ENCODE measurements at places on chromosomes 2 and 18.

GRCh38 chr18:31510319-31510718 lies 12.3 kb downstream of the DSG2 start:
- DNase-seq = no peak

GRCh38 chr2:217309056-217309455 lies 449.2 kb upstream of the TNP1 start:
- no peak for DNase-seq

GRCh38 chr18:48644029-48644428 lies 105.2 kb downstream of the CTIF start:
- no peak for DNase-seq

GRCh38 chr2:184402381-184402780 lies 195.9 kb upstream of the ZNF804A start:
- no peak for DNase-seq

GRCh38 chr2:191233533-191233932 lies 11.7 kb upstream of the MYO1B start:
- no peak for DNase-seq

- no peak for DNase-seq
These were observed 39.4 kb upstream of the TPO start for GRCh38 chr2:1373830-1374229.

- no peak for DNase-seq
These were observed 30.9 kb upstream of the ICOS start for GRCh38 chr2:203905656-203906055.

- no peak for DNase-seq
These were observed 77.1 kb upstream of the RAPH1 start for GRCh38 chr2:203612246-203612645.

- DNase-seq = no peak
These were observed 157.6 kb downstream of the RDH14 start for GRCh38 chr2:18402831-18403230.

DNA sequence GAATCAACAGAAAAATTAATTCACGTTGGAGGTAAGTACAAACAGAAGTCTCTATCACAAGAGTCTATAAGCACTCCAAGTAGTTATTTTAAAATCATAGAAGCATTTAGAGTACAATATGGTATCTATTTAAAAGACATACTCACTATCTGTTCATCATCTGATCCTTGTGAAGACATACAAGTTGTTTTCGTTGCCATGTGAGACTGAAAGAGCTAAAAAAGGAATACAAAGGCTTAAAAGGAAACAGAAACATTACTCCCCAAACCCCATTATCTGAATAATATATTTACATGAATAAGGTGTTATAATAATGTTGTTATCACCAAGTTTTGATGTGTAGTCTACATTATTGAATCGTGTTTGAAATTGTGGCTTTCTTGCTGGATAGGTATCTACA lies 20.9 kb downstream of the SEPTIN10 start:
- no peak for DNase-seq

DNA sequence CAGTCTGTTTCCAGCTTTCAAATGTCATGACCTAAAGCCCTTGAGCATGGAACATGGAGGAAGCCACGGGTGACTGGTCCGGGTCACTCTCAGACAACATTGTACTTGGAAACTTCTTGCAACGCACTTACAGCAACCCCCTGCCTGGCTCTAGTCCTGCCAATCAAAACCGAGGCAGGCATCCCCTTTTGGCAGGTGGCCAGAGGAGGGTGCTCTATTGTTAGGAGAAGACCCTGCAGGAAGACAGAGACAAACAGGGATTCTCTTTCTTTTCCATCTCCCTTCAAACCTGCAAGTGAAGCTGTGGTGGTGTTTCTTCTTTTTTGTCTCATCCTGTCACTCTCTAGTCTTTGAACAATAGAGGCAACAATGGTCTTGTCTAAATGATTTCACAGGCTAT lies 667.2 kb downstream of the ZEB2 start:
- peak; percentile 16 for DNase-seq

- no peak for DNase-seq
These were observed 37.6 kb downstream of the UNC80 start for GRCh38 chr2:209809256-209809655.

- DNase-seq = no peak
These were observed 32.5 kb downstream of the SLC66A3 start for GRCh38 chr2:11187731-11188130.

DNA sequence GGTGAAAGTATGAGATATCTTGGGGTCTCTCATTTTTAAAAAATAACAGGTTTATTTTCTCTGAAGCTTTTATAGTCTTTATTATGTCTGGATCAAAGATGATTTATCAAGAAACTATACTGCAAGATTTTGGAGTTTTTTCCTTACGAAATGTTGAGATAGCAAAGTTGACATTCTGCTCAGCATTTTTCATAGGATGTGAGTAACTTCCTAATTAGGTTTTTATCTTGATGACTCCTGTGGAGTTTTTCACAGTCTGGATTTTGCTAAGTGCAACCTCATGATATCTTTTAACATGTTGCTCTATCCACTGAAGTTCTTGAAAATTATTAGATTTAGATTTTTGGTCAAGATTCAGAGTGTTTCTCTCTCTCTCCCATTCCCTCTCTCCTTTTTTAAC lies 17.8 kb downstream of the TCF7L1 start:
- DNase-seq = no peak

DNA sequence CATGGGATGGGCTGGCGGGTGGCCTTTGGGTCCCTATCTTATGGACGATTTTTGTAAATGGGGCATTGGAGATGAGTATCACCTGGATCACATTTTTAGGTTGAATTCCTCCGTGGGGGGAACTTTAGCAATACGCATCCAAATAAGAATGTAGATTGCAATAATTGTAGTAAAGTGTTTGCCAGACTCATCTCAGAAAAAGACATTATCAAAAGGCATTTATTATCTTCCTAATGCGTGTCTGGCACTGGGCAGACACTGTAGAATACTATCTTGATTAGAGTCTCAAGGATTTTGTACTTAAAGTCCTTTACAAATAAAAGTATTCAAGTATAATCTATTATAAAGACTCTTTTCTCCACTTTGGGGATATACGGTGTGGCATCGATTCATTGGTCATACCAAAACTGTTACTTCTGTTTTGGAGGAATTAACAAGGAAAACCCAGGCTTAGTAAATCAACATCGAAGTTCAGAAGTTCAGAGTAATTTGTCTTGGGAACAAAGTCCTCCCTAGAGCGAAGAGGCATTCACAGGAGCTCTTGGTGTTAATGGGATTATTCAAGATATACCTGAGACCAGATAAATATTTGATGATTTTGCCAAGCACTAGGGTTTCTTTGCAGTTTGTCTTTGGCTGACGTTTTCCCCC lies 578 bp upstream of the ACKR3 start:
- no peak for DNase-seq

GRCh38 chr2:152537081-152537651 lies 180.1 kb downstream of the PRPF40A start:
- DNase-seq = no peak

DNA sequence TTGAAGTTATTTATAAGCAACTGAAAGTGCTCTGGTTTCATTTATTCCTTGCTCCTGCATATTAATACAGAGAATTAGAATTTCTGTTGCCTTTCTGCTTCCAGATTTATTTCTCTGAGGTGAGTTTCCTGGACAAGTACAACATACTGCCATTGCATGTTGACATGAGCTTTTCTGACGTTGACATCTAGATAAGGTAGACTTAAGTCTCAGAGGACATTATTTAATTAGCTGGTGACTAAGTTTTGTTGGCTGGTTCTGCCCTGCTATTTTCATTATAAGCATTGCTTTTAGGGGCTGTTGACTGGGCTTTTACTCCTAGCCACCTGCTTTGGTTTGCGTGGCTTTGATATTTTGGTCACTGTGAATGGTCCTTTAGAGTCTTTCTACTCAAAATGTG lies 282.9 kb upstream of the SPRED2 start:
- no peak for DNase-seq

DNA sequence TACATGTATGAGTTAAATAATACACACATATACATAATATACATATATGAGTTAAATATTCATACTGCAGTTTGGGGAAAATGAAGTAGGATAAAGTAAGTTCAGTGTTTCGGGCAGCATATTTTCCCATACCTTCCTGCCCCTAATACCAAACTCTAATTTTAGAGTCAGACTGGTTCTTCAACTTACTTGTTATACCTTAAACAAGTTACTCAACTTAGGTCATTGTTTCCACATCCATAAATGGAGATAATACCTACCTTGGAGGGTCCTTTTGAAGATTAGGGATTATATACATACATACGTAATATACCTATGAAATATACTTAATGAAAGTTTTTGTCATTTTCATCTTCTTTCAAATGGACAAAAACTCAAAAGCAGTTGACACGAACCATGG lies 8.4 kb downstream of the MEMO1 start:
- DNase-seq = no peak

- DNase-seq = no peak
These were observed 4.6 kb downstream of the B3GNT7 start for GRCh38 chr2:231399853-231400680.

DNA sequence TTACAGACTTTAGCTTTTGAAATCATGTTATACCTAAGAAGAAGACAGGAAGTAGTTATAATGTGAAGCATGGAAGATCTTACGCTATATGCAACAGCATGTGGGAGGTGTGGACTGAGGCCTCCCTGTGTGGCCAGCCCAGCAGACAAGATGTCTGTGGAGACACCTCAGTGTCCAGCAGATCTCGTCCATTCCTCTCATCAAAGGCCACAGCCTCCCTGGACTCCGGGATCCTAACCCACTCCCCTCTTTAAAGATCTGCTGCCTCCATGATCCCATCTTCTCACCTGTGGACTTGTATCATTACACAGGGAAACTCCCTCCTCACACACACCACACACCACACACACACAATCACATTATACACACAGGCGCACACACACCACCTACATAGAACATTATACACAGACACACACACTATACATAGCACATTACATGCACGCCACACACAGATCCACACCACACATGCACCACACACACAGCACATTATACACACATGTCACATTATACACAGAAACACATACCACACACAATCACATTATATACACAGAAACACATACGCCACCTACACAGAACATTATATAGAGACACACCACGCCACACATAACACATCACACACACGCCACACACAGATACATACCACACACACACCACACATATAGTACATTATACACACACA lies 89.5 kb downstream of the PXDN start:
- DNase-seq = no peak

- DNase-seq = no peak
These were observed 93.5 kb downstream of the TFCP2L1 start for GRCh38 chr2:121191191-121192170.

- DNase-seq = no peak
These were observed 126.4 kb downstream of the NCOA1 start for GRCh38 chr2:24617424-24617823.

- no peak for DNase-seq
These were observed 713.1 kb downstream of the CBLN2 start for GRCh38 chr18:71831039-71831438.

DNA sequence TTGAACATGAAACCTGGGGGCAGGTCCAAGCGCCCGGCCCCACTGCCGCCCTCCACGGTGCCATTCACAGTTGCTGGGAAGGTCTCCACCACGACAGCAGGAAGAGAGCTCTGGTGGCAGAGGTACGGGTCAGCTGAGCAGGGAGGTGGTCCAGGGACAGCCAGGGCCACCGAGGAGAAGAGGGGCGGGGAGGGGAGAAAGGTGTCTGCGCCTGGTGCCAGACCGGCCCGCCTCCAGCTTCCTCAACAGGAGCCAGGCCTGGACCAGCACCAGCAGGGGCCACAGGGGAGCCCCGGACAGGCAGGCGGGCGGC lies 56.2 kb downstream of the BIN1 start:
- DNase-seq = no peak

DNA sequence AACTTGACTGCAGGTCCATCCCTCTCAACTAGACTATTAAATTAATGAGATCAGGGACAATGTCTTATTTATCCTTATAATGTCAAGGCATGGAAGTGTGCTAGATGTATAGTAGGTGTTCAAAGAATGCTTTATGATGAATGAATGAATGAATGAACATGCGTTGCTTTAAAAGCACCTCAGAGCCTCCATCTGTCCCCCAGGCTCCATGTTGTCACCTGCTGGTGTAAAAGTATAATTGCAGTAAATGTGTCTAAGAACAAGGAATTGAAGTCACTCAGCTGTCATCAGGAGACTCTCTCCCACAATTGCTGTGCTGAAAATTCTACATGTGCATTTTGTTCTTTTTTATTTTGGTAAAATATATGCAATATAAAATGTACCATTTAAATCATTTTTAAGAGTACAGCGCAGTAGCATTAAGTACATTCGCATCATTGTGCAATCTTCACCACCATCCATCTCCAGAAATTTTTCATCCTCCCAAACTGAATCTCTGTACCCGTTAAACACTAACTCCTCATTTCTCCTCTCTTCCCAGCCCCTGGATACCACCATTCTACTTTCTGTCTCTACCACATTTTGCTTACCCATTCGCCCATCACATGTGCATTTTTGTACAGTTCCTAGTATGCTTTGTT lies 52.6 kb downstream of the GNAL start:
- DNase-seq = peak; percentile 34

DNA sequence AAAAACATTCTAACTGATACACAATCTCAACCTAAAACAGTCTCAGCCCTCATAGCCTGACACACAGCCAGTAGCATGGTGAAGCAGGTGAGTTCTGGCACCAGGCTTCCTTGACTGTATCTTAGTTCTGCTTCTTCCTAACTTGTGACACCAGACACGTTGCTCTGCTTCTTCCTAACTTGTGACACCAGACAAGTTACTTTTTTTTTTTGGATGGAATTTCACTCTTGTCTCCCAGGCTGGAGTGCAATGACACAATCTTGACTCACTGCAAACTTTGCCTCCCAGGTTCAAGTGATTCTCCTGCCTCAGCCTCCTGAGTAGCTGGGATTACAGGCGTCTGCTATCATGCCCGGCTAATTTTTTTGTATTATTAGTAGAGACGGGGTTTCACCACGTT lies 6.7 kb upstream of the ATG16L1 start:
- DNase-seq = no peak

DNA sequence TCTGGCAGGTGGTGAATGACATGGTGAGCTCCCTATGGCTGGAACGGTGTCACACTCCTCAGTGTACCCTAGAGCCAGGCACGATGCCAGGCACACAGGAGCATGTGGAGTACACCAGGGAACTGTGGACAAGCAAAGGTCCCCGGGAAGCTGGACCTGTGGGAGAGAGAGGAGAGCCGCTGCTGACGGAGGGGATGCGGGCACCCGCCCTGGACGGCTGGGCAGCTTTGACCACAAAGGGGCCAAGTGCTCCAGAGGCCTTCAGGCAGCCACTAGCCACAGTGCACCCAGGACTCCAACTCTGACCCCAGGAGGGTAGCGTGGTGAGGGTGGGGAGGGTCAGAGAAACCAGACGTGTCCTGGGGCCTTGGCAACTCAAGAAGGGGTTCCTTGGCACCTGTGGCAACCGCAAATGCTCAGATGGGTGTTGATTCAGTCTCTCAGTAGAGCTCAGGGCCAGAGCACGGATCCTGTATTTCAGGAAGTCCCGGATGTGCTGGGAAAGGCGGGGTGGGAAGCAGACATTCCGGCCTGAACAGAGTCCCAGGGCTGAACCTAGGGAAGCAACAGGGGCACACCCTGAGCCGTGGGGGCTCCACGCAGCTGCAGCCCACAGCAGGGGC lies 2.3 kb upstream of the MAB21L4 start:
- no peak for DNase-seq

Measured in HEK293T (cell line).